ENCODE measurements at places on chromosomes 1 and 21.

- no peak for DNase-seq
Measured at GRCh38 chr21:34783815-34784214, 115.0 kb downstream of the CLIC6 start.

GRCh38 chr1:8628606-8629005, 188.8 kb downstream of the RERE start:
- DNase-seq = no peak

DNA sequence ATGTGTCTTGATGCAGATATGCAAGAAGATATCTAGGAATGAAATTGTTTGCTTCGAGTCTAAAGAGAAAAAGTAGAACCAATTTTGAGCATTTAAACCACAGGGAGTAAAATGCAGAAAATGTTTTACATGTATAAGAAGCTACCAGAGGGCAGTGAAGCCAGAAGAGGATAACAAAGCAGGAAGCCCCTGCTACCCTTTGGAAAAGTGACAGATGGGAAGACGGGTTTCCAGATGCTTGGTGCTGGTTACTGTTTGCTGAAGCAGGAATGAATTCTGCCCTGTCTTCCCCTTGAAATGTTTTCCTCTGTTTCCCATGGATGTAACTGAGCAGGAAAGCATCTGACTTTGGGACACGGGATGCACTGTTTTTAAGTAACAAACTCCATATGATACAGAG, 822.2 kb downstream of the MRPL39 start:
- no peak for DNase-seq

- DNase-seq = no peak
Measured at GRCh38 chr1:112651205-112651604, 23.3 kb upstream of the MOV10 start.

DNA sequence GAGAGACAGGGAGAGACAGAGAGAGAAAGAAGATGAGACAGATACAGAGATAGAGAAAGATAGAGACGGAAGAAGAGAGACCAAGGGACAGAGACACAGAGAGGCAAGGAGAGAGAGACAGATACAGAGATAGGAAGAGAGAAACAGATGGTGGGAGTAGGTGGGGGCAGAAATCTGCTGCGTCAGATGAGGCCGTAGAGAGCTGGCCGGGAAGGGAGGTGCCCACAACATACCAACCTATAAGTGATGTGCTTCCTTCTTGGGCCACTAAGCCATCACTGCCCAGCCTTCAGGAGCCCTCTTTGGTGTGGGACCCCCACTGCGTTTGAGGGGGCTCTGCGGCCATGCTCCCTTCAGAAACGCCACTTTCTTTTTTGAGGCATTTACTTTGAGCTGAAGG, 307.6 kb upstream of the VAMP3 start:
- DNase-seq = no peak

DNA sequence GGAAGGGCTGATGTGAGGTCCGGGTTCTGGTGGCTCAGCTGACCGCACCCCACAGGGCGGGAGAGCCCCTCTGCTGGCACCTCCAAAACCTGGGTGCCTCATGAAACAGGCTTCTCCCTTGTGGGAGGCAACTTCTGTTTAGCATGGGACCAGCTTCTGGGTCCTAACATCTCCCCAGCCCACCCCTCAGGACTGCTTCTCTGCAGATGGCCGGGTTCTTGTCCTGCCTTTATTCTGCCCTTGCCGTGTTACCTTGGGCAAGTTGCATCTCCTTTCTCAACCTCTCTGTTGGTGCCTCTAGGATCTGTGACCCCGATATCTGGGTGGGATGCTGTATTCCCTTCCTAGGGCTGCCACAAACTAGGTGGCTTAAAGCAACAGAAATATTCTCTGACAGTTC, 15.0 kb upstream of the TTC22 start:
- no peak for DNase-seq

- DNase-seq = no peak
Measured at GRCh38 chr1:21059021-21059420, 117.7 kb downstream of the EIF4G3 start.

DNA sequence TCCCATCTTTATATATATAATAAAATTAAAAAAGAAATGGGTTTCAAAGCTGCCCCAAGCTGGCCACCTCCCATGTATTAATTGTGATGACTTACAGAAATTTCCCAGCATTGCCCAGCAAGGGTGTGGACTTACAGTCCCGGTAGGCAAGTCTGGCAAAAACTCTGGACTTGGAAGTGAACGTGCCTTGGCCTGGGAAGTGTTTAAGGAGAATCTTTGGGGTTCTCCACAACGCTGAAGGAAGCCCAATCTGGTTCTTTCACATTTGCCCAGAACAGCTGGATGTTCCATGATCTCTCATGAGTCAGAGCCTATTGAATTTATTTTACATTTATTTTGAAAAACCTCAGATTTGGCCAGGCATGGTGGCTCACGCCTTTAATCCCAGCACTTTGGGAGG, 98.4 kb upstream of the SLC45A1 start:
- DNase-seq = no peak

DNA sequence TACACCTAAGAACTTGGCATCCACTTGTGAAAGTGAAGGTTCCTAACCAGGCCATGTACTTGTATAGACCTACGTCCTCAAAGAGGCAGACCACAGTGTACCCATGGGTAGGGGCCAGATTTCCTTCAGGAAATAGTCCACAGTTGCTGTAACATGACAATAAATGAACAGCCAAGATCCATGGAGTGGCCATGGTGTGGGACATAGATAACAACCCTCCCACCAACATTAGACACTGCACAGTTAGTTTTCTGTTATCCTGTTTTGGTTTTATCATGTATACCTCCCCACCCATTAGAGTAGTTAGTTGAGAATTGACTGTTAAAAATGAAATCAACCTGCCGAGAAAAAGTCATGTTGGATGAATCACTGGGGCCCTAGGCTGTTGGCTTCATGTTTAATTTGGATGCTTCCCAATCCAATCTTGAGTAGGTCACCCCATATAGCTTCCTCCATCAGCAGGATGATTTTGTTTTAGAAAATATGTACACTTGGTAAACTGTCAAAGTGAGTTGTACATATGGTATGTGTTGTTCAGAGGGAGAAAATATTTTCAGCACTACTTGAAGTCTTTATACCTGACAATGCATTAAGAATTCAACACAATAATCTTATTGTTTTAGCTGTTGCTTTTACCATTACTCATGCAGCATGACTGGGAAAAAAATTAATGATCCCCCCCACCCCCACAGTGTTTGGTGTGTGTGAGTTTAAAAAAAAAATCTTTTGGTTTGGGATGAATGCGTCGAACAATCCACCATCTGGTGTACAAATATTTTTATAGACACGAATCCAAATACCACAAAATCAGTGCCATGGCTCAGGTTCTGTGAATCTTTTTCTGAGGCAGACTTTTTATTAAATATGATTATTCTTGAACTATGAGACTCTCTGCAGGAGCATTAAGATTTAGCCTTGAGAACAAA, 88.3 kb upstream of the ARHGAP29 start:
- DNase-seq = no peak
